Vagina (tissue), 2 donors: ENCODE measurements at places on chromosomes 12 and 14.

DNA sequence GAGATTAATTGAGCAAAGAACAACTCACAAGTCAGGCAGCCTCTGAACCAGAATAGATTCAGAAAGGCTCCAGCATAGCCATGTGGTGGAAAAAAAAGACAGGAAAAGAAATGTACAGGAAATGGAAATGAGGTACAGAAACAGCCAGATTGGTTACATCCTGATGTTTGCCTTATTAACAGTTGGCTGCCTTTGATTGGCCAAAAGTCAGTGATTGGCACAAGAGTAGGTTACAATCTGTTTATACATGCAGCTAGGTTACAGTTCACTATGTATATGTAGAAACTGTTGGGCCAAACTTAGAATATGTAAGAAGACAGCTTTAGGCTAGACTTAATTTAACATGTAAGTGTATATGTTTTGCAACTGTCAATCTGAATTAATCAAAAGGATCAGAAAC is 118.9 kb downstream of the UNC79 start:
- DNase-seq = no peak

DNA sequence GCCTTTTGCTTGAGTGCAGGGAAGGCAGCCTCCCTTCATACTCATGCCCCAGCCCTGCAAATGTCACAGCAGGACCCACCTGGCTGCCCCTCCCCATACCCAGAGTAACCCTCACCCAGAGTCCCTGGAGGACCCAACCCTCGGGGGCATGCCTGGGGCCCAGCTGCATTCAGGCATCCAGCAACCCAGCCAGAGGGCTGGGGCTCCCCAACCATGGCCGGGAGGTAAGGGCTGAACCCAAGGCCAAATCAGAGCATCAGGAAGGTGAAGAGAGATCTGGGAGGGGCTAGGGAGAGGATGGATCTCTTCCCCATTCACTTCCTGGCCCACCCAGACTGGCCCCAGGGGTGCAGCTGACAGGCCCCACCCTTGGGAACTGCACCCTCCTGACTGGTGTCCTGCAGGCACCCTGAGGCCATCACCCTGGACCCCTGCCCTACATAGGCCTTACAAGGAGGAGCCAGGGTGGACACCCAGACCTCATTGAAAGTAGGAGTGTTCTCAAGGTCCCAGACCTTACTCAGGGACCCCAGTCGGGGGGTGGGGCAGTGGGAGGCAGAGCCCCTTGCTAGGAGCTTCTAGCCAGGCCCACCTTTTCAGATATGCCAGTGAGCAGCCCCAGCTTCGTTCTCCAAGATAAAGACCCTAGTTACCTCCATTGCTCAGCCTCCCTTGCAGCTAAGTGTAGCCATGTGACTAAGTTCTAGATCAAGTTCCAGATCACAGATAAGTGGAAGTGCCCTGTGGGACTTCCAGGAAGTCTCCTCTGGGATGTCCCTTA is 849 bp upstream of the PLD4 start:
- no peak for DNase-seq

DNA sequence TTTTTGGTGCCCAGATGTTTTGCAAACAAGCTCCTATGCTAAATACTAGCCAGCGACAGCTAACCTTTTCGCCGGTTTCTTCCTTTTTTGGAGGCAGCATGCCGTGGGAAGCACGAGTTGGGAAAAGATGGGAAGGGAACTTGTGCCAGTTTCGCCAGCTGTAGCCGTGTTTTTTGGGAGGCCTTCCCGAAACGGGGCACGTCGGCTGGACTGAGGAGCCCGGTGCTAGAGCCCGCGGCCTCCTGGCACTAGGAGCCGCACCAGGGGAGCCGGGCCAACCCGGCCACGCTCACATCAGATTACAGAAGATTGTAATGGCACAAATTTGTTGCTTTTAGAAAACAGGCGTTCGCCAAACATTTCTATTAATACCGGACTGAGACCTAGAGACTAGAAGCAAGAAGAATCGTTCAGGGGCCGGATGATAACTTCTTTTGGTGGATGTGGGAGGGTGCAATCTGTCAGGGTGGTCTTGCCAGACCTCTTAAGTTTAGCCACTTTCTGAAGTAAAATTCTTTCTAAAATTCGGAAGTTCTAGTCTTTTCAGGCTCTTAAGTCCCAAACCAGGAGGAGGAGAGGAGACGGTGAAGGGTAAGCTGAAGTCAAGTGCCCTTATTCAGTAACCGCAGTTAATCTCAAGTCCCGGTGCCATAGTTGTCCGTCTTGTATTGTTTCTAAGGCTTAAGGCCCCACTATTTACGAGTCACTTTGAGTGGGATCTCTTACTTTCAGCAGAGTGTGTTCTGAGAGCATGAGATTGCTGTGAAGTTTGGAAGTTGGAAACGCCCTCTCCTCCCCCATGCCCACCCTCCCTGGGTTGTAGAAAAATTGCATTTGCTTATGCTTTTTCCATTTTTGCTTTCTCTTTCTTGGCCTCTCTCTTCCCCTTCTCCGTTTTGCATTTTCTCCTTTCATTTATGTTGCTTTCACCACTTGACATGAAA is 1.3 kb downstream of the RASSF3 start:
- no peak for DNase-seq

GRCh38 chr12:57803319-57803893 is 15.1 kb downstream of the AVIL start:
- DNase-seq = no peak

DNA sequence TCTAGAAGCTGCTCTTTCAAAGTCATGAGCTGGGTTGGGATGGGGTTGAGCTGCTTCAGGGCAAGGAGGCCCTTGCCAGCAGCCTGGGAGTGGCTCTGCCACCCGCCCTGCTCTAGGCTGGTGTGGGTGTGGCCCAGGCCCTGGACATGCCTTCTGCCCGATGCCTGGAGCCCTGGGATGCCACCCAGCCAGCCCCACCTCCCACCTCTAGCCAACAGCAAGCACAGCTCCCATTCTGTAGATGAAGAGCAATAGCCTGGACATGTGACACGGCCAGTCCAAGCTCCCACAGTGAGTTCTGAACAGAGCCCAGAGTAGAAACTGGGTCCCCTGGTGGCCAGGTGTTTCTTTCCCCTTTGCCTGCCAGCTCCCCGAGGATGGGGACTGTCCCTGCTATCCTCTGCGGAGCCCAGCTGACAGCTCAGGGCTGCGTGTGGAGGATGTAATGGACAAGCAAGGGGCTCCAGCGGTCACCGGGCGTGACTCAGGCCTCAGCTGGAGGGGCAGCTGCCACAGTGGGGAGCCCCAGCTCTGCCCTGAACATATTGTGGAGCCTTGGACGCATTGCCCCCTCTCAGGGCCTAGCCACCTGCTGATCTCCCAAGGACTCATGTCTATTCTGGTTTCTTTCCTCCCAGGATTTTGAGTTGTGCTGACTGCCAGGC is 165.2 kb downstream of the TSPAN9 start:
- DNase-seq = no peak

DNA sequence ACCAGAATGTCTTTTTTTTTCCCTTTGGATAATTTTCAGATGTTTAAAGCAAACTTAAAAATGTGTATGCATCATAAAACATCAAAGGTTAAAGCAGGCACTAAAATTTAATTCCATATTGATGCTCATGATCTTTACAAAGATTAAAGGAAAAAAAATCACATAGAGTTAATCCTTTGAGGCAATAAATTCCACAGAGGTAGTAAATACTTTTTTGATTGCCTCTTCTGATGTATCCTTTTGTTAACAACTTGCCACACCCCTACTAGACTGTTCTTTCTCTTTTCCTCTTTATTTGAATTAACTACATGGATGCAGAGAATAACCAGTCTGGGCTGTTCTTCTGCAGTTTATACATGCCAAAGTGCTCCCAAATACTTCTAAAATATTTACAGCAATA is 45.2 kb upstream of the KCNJ8 start:
- DNase-seq = no peak

- no peak for DNase-seq
These were observed 11.6 kb upstream of the PTPRB start for GRCh38 chr12:70648831-70649230.

GRCh38 chr12:105445649-105446048 is 115.2 kb downstream of the C12orf75 start:
- DNase-seq = no peak

- DNase-seq = no peak
These were observed 27.4 kb upstream of the CCND2 start for GRCh38 chr12:4246116-4246515.

DNA sequence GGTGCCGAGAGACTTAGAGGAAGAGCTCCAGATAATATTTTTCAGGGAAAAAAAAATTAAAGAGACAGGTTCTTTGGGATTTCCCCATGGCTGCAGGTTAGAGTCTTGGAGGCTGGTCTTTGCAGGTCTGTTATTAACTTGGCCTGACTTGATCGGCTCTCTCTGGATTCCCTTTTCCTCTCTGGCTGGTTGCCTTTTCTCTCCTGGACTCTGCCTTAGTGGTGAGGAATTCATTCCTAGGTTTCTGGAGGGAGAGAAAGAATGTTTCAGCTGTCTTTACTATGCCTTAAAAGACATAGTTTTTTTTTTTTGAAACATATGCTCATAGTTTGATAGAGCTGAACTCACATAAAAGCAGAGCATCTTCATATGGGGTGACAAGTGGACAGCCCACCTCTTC is 336.3 kb downstream of the BMP4 start:
- no peak for DNase-seq

DNA sequence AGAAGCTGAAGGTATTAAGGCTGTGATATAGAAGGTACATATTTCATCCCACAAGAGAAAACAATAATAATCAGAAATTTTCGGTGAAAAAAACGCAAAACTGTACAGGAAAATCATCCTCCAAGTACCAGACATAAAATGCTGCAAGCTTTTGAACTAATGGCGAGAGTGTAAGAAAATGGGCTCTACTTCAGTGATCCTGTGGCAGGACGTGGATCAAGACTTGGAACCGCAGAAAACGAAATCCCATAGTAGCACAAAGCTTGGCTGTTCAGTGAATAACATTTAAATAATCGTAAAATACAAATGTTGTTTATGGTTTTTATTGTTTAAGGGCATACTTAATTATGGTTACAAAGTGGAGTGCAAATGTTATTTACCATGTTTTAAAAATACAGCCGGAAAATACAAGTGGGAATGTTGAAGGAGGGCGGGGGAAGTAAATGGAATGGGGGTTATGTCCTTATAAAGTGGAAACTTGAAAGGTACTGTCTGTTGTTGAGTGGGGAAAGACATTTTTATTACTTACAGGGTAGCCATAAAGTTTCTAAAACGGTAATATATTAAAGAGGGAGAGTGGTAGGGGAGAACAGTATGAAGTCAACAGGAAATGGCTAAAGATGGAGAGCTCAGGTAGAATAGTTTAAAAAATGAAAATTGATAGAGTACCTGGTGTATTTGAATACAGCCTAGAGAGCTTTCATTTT is 1.1 kb downstream of the SMIM10L1 start:
- no peak for DNase-seq

DNA sequence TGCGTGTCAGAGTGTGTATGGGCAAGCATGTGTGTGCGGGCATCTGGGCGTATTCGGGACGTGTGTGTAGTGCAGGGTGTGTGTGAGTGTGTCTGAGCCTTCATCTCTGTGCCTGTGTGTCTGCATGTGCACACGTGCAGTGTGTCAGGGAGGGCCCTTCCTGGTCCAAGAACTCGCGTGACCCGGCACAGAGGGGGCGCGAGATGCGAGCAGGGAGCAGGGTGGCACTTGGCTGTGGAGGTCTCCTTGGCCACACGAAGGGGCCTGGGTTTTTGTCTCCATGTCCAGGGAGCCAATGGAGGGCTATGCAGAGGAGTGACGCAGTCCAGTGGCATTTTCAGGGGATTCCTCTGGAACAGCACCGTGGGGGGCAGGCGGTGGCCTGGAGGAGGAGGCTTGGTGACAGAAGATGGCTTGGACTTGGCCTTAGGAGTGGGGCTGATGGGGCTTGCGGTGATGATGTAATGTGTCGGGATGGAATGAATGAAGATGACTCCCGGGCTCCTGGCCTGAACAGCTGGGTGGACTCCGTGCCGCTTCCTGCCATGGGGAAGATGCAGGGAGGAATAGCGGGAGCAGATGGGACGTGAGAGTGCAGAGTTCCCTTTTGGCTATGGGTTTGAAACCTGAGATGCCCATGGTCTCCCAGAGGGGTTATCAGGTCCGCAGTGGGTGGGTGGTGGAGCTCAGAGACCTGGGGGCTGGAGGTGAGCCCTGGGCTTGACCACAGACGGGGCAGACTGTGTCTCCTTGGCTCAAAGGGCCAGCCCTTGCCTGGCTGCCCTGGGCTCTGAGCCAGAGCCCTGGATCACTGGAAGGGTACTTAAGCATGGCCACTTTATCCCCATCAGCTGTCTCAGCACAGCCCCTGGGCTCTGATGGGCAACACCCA is 208.3 kb downstream of the PHETA1 start:
- DNase-seq = no peak

DNA sequence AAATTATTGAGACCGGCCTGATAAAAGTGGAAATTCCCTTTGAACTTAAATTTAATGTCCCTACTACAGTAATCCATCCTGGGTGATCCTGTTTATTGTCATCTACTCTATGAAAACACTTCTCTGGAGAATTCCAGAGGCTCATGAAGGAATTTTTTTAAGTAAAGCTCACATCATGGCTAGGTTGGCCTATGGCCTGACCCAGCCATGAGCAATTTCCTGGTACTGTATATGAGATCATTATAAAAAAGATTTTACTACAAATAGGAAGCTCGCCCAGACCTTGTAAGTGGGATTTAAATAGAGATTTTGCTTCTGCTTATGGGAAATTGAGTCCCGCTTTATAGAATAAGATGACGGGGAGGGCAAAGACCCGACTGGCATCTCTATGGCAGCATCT is 215.5 kb downstream of the DPF3 start:
- DNase-seq = no peak

GRCh38 chr14:74936731-74937130 is 13.7 kb upstream of the RPS6KL1 start:
- no peak for DNase-seq

DNA sequence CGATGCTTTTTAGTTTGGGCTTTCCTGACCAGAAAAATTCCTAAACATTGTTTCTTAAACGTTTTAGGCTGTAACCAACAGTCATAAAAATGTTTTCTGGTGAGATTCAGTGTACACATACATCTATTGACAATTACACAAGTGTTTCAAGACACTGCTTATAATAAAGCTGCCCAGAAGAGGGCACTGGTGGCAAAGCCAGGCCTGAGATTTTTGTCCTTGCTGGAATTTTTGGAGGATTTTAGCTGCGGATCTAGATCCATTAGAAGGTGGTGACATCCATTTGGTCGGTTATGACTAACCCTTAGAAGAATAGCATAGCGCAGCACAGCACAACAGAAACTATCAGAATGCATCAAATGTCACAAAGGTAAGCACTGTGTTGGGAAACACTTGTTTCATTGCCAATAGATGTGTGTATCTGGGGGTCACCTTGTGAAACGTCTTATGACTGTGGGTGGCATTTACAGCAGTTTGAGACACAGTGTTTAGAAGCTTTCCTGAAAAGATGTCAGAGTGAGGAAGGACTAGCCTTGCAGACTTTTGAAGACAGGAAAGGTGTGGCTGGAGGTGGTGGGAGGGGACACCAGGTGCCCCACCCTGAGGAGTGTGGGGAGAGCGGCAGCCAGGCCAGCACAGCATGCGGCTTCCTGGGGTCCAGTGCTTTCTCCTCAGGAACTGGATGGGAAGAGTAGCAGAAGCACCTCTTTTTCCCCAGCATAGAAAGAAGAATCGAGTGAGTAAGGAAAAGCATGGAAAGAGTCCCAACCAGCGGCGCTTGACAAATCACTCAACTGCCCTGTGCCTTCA is 54.7 kb upstream of the FKBP4 start:
- DNase-seq = no peak
